ENCODE measurements at places on chromosomes 12 and 14.
A peak's percentile ranks its signal among the peaks of the same experiment; 100 is the strongest.

- DNase-seq = no peak
Measured at GRCh38 chr14:65879248-65880009, 466.9 kb downstream of the FUT8 start.

- DNase-seq = no peak
Measured at GRCh38 chr12:51635346-51635745, 44.3 kb downstream of the SCN8A start.

- DNase-seq = peak; percentile 41
Measured at GRCh38 chr14:91410771-91411536, 6.7 kb downstream of the CCDC88C start.

GRCh38 chr12:114636723-114637480 lies 47.1 kb downstream of the TBX3 start:
- no peak for DNase-seq

DNA sequence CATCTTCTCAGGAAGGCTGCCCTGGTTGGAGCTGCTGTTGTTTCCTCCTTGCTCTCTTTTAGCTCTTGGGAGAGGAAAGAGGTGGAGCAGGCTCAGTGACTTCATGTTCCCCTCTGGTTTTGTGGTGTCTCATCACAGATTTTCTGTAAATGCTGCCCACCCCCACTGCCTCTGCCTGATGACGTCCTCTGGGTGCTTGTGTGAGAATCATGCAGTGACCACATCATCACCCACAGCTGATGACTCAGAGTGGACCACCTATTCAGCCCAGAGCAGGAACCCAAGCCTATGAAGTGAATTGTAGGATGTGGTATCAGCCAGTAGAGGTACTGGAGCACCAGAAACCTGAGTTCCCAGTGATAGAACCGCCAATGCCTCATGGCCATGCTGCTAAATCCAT lies at the start of gene GZMB:
GZMB (minus strand) TSS at position 33 of the 400 bp plus-strand sequence; CDS start at position 3, 30 bp downstream.
- peak; percentile 75 for DNase-seq

DNA sequence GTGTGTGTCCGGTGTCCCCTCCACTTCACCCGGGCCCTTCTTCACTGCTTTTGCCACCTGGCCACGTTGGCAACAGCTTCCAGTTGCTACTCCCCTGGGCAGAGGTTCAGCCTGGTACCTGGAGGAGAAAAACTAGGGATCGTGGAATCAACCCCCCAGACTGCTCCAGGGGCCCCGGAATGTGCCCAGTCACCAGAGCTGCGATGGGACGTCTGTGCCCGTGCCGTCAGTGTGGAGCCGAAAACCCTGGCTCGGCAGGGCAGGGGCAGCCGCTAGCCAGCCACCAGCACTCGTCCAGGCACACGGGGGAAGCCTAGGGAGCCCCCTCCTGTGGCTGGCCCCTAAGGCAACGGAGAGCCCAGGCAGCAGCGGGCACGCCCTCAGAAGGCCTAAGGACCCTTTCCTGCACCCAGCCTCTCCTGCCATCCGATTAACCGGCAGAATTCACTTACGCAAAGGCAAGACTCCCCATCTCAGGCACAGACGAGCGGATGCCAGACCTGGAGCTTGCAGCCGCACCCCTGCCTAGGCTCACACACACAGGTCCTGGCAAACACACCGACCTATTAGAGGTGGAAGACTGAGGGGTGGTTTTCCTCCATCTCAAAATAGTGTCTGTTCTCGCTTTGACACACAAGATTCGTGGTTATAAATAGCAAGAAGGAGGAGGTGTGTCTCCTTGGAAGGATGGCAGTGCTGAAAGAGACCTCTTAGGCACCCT lies 62.6 kb downstream of the FBXL14 start:
- no peak for DNase-seq

DNA sequence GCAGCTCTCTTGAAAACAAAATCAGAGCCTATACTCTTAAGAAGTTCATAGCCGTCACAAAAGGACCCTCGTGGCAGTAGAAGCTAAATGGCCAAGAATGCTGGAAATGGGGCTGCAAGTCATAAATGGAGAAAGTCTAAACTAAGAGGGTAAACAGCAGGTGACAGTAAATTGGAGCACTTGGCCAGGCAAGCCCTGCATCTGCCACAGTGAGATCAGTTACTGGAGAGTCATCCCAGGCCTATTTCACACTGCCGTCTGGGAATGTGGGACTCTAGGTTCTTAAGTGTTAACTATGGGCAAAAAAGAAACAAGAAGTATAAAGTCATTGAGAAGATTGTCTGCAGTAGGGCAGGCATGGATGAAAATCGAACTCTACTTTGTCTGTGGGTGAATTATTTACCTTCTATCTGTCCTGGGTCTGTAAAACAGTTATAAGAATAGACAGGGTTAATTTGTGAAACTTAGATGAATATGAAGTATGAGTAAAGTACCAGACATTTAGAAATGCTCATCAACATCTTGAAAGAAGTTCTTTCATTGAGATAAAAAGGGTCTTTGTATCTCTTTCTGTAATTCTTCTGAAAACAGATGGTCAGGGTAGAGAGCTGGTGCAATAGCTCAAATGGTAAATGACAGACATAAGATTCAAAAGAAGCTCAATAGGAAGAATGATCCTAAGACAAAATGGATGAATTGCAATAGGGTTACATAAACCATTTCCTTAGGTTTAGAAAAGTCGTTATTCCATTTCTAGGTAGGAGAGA lies 792.5 kb downstream of the DIO2 start:
- no peak for DNase-seq

- DNase-seq = no peak
Measured at GRCh38 chr14:34051966-34052657, 101.2 kb upstream of the EGLN3 start.

DNA sequence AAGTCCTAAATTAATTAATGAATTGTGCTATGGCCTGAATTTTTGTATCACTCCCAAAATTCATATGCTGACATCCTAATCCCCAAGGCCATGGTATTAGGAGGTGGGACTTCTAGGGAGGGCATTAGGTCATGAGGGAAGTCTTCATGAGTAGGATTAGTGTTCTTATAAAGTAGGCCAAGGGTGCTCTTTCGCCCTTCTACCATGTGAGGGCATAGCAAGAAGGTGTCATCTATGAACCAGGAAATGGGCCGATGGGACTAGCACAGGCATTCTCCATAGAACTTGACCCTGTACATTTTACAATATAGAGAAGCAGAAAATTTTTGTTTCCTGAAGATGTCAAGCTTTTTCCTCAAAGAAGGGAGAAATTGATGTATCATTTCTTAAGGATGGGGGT lies 12.5 kb downstream of the SYT10 start:
- DNase-seq = no peak

DNA sequence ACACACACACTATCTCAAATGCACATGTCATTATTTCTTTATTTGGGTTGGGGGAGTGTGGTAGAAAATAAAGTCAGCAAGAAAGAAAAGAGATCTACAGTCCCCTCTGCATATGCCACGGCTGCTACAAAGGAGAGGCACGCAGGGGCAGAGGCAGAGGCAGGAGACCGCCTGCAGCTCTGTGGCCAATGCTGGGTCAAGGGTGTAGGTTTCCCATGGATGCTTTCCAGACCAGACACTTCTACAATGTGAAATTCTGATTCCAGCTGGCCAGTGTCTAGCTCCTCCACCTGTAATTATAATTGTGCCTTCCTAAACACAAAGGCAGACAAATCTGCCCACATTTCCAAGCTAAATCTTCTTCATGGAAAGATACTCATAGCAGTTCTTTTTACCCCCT lies 19.2 kb downstream of the VPS37B start:
- DNase-seq = no peak

DNA sequence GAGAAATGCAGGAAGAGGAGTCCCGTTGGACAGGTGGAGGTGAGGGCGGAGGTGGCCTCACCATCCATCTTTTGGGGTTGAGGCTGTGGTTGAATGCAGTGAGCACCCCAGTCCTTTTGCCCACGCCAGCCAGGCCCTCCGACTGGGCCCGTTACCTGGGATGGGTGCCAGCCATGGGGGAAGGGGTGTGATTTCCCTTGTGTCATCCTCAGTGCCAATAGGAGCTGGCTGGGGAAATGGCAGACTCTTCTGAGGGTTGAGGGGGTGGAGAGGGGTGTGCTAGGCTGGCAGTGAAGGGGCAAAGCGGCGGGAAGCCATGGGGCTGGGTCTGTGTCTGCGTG lies 9.6 kb downstream of the KCNH3 start:
- no peak for DNase-seq

GRCh38 chr12:6696690-6697583 lies 3.7 kb downstream of the PIANP start:
- no peak for DNase-seq

DNA sequence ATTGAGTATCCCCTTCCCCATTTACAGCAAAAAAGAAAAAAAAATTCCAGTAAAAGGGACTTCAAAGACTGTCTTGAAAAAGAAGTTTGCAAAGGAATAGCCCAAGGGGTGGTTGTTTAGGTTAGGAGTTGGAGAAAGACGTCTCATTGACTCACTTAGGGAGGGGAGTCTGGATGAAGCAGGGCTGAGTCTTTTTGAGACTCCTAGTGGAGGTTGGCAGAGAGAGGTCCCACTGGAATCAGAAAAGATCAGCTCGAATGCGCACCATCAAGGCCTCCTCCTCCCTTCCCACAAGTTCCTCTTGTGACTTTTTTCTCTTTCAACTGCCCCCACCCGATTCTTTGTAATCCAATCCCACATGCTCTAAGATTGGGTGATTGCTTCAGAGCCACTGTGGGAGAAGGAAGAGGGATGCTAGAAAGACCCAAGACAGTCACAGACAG lies 1.9 kb downstream of the ARHGEF40 start:
- no peak for DNase-seq
